ENCODE measurements at places on chromosomes 2 and 18.
A peak's percentile ranks its signal among the peaks of the same experiment; 100 is the strongest.

DNA sequence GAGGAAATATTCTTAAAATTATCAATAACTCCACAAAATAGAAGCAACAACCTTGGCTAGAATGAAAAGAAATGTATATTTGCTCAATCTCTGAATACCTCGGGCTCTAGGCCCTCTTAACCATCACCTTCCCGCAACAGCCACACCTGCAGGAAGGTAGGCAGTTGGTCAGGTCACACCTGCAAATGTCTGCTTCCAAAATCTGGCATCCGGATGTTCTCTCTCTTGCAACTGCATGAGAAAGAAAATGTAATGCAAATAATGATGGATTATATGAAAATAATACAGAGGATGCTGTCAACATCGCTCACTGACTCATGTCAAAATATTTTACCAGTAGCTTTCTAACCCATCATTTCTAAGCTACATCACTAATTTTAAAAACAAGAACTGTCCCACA is 148.3 kb downstream of the SATB2 start:
- no peak for DNase-seq

- no peak for DNase-seq
Observed at GRCh38 chr2:111221701-111222100, 101.0 kb downstream of the BCL2L11 start.

DNA sequence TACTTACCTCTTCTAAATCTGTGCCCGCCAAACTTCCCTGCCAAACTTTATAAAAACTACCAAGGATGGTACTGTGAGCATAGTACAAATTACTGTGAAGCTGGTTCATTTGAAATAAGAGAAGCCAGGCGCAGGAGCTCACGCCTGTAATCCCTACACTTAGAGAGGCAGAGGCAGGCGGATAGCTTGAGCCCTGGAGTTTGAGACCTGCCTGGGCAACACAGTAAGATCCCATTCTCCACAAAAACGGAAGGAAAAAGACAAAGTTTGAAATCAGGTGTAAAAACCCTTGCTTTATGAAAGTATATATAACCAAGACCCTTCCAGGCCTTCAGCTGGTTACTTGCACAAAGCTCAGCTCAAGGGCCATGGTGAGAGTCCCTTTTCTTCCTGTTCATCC is 5.9 kb downstream of the AMMECR1L start:
- DNase-seq: no peak

DNA sequence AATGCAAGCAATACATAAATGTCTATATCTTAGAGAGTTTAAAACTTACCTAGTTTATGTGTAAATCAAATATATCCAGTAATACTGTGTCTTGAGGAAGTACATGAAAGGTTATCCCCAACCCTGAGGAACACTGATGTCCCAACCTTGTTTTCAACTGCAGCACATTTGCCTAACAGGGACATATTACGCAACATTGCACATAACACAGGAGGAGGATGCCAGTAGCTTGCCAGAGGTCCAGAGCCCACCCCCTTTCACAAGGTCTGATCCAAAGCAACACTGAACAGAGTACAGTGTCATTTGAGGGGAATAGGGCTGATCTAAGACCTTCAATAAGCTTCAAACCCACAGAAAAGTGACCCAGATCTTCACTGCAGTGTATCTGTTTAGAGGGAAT is 678.5 kb downstream of the ARHGAP15 start:
- DNase-seq: no peak

DNA sequence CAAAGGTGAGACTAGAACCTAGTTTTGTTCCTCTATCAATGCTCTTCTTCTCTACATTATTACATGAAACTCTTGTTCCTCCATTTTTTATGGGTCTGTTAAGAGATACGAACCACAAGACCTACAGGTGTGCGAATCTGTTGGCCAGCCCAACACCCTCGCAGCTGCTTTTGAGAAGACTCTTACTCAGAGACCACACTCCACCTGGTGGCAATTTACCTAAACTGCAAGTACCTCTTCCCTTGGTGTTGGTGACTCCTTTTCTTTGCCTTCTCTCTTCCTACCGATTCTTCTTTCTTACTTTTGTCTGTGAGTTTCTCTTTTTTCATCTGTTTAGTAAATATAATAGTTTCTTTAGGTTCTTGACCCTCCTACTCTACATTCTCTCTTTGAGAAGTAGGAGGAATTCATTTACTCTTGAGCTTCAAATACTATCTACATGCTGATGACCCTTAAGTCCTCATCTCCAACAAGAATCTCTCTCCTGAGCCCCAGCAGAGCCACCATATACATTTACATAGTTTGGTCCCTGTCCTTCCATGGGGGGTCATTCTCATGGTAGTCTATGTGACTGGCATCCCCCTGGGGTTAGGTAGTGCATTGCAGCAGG is 81.8 kb upstream of the GAREM1 start:
- DNase-seq: peak; percentile 51

- no peak for DNase-seq
Observed at GRCh38 chr2:43950383-43951008, 45.3 kb downstream of the LRPPRC start.

DNA sequence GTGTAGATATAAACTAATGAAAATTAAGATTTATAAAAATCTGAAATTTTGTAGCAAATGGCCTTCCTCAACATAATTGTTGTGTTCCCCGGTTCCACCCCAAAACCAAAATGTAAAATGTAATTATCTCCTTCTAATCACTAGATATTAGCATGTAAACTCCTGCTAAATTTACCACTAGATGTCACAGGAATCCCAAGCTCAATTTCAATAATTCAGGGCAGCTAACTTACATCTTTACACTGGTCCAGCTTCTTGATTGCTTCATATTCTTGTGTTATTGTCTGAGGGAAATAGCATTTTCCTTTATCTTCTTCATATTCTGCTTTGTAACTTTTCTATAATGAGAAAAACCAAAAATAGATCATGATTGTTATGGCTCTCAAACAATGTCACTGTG is 42.6 kb downstream of the NEB start:
- DNase-seq: no peak

- no peak for DNase-seq
Observed at GRCh38 chr2:241763551-241764274, 12.9 kb upstream of the GAL3ST2 start.

GRCh38 chr2:240134466-240134865 is 1.6 kb downstream of the COPS9 start:
- DNase-seq: no peak

- DNase-seq: no peak
Observed at GRCh38 chr18:34773961-34774766, 64.1 kb downstream of the DTNA start.

DNA sequence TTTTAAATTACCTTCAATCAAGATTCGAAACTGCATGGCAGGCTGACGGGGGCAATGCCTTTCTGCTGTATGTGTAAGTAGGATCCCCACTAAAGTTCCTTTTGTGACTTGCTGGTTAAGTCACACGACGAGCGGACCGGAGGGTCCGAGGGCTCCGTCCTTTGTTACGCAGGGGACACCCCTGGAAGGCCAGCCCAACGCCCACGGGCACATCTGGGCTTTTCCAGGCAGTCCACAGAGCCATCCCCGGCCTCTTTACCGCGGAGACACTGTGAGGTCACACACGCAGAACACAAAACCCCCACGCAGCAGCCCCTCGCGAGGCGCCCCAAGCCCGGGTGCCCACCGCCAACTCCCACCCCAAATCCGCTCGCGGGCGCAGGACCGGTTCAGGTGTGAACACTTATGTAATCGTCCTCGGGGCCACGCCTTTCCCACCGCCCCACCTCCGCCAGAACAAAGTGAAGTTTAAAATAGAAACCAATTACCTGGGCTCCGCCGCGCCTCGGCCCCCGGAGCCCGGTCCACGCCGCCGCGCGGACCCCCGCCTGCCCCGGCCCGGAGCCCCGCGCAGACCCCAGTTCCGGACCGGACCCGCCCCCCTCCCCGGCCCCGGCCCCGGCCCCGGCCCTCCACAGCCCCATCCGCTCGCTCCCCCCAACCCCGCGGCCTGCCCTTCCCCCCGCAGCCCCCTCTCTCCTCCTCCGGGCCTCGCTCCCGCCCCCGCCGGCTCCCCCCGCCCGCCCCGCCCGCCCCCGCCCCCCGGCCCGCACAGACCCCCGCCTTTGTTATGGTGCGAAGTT is 4.2 kb downstream of the ZNF516 start:
- peak; percentile 34 for DNase-seq

GRCh38 chr2:167964650-167965413 is 282.6 kb downstream of the STK39 start:
- DNase-seq: no peak

DNA sequence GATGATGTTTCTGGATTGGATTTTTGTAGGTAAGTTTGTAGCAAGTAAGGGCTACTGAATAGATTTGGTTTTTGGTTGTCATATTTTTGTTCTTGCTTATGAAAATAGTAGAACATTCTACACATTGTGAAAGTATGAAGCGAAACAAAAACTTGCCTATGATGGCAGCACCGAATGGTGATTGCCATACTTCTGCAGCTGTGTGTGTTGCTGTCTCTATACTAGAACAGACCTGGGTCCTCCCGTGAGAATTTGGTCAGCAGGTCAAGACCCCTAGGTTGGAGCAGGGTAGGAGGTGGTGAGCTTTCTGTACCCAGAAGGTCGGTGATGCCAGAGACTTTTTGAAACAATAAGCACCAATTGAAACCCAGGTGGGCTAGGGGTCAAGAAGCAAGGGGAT is 322.6 kb downstream of the PRKCE start:
- DNase-seq: peak; percentile 37

DNA sequence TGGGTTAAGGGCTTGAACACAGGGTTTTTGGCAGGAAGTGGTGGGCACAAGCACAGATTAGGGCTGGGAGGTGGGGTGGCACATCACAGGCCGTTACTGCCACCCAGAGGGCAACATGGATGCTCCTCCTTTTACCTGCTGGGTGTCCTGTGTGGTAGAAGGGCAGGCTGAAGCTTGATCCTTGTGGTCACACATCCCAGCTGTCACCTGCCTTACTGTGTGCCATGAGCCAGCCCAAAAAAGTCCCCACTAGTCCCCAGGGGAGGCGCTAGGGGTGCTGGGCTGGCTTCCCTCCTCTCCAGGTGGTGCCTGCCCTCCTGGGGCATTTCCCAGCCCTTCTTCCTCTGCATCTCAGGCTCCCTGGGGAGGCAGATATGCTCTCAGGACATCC is 50.5 kb upstream of the ALPP start:
- DNase-seq: no peak

DNA sequence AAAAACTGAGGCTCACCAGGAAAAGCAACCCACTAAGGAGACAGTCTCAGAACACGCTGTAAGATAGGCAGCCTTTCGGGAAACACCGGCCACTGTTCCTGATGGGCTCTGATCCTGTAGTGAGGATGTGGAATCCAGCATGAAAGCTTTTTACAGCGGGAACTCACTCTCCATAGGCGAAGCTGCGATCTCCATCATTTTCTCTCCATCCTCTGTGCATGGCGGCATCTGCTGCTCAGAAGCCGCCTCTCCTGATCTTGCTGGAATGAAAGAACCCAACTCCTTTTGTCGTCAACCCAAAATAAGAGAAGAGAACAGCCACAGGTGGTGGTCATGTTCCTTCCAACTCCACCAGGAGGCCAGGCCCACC is 49.9 kb downstream of the TMEM18 start:
- DNase-seq: no peak

- DNase-seq: no peak
Observed at GRCh38 chr18:65752625-65753325, 2.0 kb downstream of the CDH7 start.

- DNase-seq: peak; percentile 81
Observed at GRCh38 chr2:127563458-127564428, 28.3 kb downstream of the MYO7B start.

- DNase-seq: no peak
Observed at GRCh38 chr2:70962885-70963878, 15.2 kb upstream of the ANKRD53 start.

DNA sequence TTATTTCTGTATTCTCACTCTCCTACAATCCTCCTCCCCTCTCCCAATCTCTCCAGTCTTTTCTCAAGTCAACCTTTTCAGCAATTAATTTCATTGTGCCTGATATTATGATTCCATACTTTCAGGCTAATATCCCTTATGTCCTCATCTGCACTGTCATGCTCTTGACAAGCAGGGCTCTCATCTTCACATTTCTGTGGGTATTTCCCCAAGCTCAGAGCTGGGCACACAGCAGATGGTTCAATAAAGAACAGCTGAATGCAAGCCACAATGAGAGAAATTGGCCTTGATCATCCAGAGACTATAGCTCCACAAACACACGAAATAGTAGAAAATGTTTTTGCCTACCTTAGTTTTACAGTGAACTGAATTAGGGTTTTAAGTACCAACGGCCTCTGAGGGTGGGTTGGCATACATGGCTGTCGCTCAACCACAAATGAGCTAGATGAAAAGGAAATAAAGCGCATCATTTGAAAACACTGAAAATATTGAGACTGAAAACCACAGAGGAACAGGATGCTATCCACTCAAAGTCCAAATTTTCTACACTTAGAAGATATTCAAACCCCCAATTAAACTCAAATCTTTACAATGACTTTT is 47.5 kb upstream of the STAT1 start:
- DNase-seq: no peak

- DNase-seq: no peak
Observed at GRCh38 chr2:137207030-137207429, 441.7 kb downstream of the THSD7B start.

DNA sequence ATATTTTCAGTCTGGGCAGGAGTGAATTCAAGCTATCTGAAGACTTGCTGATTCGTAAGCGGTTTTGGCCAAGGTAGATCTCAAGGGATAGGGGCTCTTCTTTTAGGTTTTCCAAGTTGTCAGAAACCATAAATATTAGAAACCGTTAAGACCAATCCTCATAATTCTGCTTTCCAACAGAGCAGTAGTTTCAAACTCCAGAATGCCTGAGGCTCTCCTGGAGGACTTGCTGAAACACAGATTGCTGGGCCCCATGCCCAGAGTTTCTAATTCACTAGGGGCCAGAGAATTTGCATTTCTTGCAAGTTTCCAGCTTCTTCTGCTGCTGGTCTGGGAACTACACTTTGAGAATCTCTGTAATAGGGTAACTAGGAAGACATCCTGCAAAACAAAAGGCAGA is 1855.7 kb upstream of the CELF4 start:
- no peak for DNase-seq

DNA sequence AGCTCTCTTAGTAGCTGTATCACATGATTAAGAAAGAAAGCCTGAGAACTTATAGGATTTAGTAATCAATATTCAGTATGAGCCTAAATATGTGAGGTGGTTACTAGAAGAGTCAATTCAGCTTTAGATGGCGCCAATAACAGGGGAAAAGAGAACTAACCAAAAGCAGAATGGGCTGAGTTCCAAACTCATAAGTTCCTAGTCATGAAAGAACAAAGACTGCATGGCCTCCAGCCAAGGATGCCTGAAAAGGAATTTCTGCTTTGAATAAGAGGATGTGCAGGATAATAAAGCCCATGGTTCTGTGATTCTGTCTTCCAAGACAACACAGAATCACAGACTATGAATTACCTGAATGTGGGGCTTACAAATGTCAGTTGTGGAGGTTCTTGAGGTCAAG is 196.5 kb downstream of the SATB2 start:
- DNase-seq: no peak

DNA sequence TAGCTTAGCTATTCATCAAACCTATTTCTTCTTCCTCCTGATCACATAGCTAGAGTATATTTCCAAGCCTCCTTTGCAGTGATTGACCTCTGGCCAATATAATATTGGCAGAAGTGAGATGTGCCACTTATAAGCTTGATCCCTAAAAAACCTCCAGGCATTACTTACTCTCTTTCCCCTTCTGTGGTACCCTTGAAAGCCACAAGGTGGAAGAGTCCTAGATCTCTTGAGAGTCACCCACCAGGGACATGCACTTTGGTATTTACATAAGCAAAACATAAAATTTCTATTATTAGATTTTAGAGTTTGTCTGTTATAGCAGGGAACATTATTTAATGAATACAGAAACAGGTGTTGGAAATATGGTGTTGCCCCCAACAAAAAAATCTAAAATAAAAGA is 112.0 kb downstream of the EXOC6B start:
- no peak for DNase-seq

Measured in GM12891 (cell line).